ENCODE measurements at places on chromosomes 7 and 10. TPM values are rescaled to one million over a fixed set of nuclear protein-coding genes. Genes with fewer than 3 reads are reported as not detected.

Gene PON1
- not detected for total RNA-seq

Gene ENTPD1
- total RNA-seq, result 3.3 TPM

Gene COPG2
- total RNA-seq, result 34.7 TPM

Gene NYAP1
- total RNA-seq, result 0.26 TPM

Gene ACTL6B
- total RNA-seq, result not detected

Gene RAPGEF5
- total RNA-seq, result 1.5 TPM

Gene RTKN2
- total RNA-seq, result 0.51 TPM

Gene SPRN
- total RNA-seq, result under 0.01 TPM

Gene TSPAN13
- 2.8 TPM for total RNA-seq

Gene PODXL
- 0.26 TPM for total RNA-seq

Gene LIPF
- total RNA-seq, result not detected

Gene PDSS1
- 3.1 TPM for total RNA-seq

Gene TWIST1
- total RNA-seq, result 31.2 TPM

Gene IDI2
- total RNA-seq, result not detected

Gene PAX2
- not detected for total RNA-seq

Gene EN2
- total RNA-seq, result not detected

Gene TDRD1
- total RNA-seq, result not detected

Gene DYDC2
- total RNA-seq, result not detected

Gene DNAH11
- total RNA-seq, result 0.33 TPM

Gene DPCD
- total RNA-seq, result 23.9 TPM

Gene MSS51
- total RNA-seq, result 1.5 TPM

Gene SPDYE9
- not detected for total RNA-seq

Gene SLC26A3
- total RNA-seq, result not detected

Gene TBXAS1
- 2.1 TPM for total RNA-seq

Gene TMEM270
- not detected for total RNA-seq

Gene IL2RA
- not detected for total RNA-seq

Gene VSTM2A
- not detected for total RNA-seq

Gene CTBP2
- total RNA-seq, result 73.3 TPM

Gene COL17A1
- under 0.01 TPM for total RNA-seq

Gene GATA3
- not detected for total RNA-seq

Gene ZNF3
- total RNA-seq, result 30.8 TPM

Gene TSPAN12
- total RNA-seq, result 1.5 TPM

Gene SMKR1
- total RNA-seq, result 0.51 TPM

Gene SPAG6
- under 0.01 TPM for total RNA-seq

Gene TMEM184A
- under 0.01 TPM for total RNA-seq

Gene UNC5B
- 36.0 TPM for total RNA-seq

Gene SLC39A12
- not detected for total RNA-seq

Gene CNPY1
- total RNA-seq, result not detected

Gene GIMAP2
- total RNA-seq, result 16.2 TPM

Gene SH3PXD2A
- 26.2 TPM for total RNA-seq

Gene AKR1C4
- not detected for total RNA-seq

Gene NRAP
- not detected for total RNA-seq

Gene LRRC17
- total RNA-seq, result 12.6 TPM

Gene PAPOLB
- total RNA-seq, result under 0.01 TPM
